ENCODE measurements at places on chromosomes 5 and 9.

DNA sequence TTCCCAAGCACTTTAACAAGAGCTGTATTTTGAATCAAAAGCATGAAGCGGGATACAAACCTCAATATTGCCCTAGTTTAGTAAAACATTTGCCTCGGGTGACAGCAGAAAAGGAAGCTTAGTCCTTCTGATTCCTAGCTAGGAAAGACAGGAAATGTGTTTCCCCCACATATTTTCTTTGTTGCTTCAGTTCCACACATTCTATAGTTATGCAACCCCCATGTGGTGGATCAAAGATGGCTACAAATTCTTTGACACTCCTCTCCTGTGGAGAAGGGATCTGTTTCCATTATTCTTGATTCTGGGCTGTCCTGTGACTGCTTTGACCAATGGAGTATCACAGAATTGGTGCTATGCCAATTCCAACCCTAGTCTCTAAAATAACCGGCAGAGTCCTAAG, 89.1 kb upstream of the SLC30A5 start:
- no peak for DNase-seq

- no peak for DNase-seq
Observed at GRCh38 chr5:143061161-143061945, 291.2 kb downstream of the ARHGAP26 start.

GRCh38 chr5:77086368-77086688, 757 bp downstream of the ZBED3 start:
- no peak for DNase-seq

DNA sequence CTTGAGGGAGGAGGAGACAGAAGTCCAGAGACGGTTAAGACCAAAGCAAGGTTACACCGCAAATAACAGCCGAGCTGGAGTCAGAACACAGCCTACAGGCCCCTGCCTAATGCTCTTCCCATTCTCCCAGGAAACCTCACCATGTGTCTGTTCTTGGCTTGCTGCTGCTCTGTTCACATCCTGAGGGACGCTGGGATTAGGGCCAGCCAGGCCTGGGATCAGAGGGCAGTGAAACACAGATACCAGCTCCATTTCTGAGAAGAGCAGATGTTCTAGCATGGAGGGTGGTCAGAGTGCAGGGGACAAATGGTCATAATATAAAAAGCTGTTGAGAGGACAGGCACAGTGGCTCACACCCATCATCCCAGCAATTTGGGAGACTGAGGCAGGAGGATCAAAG, 124.8 kb upstream of the LARP1 start:
- DNase-seq: no peak

DNA sequence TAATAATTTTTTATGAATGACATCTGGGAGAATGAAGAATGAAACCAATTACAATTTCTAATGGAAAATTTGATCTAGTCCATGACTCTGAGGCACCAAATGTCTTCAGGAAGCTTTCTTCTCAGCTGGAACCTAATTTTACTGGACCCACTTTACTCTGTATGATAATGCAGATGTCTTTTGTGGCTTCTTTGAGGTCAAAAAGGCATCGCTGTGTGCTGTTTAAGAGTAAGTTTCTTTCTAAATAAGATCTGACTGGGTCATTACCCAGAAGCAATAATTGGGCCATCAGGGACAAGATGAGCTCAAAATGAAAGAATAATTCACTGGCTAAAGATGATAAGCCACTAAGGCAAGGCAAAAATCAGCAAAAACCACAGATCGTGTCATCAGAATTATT, 633.4 kb downstream of the PSAT1 start:
- no peak for DNase-seq

- DNase-seq: no peak
Observed at GRCh38 chr9:113645227-113645977, 181.9 kb downstream of the RGS3 start.

GRCh38 chr5:102835717-102836116, 80.6 kb downstream of the PAM start:
- DNase-seq: no peak

DNA sequence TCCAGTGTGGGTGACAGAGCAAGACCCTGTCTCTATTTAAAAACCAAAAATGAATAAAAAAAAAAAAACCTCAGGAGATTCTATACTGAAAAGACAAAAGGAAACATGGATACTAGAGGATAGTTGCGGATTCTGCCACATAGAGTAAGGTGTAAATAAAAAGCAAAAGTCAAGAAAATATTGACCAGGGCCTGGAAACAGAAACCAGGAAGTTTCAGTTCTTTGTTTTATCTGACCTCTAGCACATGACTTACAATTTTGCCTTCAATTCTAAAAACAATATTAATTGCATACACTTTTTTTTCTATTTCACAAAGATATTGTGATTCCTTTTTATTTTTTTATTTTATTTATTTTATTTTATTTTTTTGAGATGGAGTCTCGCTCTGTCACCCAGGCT, 96.2 kb upstream of the NMUR2 start:
- no peak for DNase-seq

- peak; percentile 49 for DNase-seq
Observed at GRCh38 chr5:127492854-127493738, 24.3 kb upstream of the PRRC1 start.

DNA sequence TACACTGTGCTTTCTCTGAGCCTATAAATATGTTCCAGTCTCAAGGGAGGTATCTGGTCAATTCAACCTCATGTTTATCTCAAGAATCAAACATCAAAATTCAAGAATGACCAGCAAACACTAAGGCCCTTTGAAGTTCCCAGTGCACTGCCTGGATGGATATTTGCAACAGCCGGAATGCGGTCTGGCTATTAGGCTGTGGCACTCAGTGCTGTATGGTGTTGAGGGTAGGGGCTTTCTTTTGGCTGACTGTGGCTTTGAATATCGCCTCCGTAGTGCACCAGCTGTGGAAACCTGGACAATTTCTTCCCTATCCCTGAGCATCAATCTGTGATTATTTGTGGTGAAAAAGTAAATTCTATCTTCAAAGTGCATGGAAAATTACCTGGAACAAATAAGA, 220.4 kb downstream of the BRINP1 start:
- no peak for DNase-seq
